ENCODE measurements at places on chromosomes 5 and 9.

DNA sequence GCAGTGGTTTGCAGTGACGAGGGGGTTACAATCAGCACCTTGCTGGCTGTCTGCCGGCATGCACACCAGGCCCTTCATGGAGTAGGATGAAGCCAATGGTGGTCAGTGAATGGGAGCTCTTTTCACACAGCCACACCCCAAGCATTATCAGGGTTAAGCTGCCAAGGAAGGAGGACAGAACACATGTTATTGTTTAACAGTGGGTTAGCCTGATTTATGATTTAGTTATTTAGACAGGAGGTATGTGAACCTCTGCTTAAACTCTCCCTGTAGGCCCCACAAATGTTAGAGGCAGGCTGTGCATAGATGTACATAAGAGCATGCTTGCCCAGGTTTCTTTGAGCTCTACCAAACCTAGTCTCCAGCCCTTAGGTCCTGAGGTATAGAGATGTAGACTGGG, 262.9 kb downstream of the SPOCK1 start:
- DNase-seq: no peak

- DNase-seq: no peak
Measured at GRCh38 chr5:149581931-149582768, 852 bp downstream of the ARHGEF37 start.

- DNase-seq: no peak
Measured at GRCh38 chr5:171573451-171574225, 154.2 kb downstream of the FGF18 start.

DNA sequence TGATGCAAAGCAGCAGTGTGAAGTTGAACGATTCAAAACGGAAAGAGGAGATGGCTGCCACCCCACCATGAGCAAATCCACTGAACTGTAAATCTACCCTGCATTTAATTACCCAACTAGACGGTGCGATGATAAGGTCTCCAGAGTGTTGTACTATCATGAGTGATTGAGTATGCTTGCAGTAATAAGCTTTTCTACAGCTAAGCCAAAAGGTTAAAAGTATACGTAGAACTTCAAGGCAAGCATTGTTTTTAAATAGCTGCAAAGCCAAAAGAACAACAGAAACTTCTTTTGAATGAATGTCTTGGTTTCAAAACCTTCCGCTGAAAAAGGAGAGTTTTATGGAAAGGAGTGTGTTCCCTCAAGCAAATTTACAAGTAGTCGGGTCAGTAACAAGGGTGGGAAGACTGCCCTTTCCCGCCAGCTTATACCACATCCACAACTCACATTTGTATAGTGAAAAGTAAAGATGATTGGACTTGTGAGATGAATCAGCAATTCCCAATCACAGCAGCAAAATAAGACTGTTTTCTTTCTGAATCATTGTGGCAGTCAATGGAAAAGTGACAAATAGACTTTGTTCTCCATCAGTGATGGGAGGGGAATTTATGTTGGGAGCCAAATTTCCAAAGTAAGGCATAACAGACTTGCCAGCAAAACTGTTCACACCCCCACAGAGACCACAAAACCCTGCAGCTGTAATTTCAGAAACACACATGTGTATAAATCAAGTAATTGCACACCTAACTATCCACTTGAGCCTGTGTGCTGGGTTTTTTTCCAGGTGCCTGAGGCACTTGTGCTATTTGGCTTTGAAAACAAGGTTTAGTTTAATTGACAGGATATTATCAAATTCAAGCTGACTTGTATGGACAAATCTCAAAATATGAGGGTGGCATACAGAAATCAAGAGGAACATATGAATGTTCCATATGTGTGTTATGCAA, 407.7 kb upstream of the GRAMD2B start:
- peak; percentile 11 for DNase-seq

- no peak for DNase-seq
Measured at GRCh38 chr5:151048526-151048925, 28.1 kb downstream of the GPX3 start.

DNA sequence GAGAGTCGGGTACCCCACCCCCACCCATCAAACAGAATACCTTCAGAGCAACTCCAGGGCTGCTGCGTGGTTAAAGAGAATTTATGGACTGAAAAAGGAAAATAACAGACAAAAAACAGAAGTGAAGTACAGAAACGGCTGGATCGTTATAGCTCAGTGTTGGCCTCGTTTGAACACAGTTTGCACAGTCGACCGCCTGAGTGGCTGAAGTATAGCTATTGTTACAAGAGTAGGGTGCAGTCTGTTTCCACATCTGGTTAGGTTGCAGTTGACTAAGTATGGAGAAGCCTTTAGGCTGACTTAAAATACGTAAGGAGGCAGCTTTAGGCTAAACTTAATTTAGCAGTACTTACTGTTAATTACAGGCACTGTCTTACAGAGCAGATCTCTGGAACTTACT, 121.2 kb downstream of the GCNT1 start:
- no peak for DNase-seq

- DNase-seq: peak; percentile 20
Measured at GRCh38 chr9:120043448-120043847, 536.5 kb downstream of the CDK5RAP2 start.

DNA sequence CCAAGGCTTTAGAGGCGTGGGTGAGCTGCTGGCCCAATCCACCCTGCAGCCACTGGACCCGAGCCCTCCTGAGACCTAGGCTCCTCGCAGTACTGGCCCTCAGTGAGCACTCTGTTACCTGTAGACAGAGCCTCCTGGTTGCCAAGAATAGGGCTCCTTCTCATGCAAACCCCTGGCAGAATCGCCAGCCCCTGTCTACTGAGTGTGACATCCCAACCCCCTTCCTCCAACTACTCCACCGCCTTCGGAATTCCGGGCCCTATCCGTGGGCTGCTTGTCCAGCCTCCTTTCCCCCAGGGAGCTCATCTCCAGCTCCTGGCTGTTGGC, 23.8 kb upstream of the COL5A1 start:
- no peak for DNase-seq

DNA sequence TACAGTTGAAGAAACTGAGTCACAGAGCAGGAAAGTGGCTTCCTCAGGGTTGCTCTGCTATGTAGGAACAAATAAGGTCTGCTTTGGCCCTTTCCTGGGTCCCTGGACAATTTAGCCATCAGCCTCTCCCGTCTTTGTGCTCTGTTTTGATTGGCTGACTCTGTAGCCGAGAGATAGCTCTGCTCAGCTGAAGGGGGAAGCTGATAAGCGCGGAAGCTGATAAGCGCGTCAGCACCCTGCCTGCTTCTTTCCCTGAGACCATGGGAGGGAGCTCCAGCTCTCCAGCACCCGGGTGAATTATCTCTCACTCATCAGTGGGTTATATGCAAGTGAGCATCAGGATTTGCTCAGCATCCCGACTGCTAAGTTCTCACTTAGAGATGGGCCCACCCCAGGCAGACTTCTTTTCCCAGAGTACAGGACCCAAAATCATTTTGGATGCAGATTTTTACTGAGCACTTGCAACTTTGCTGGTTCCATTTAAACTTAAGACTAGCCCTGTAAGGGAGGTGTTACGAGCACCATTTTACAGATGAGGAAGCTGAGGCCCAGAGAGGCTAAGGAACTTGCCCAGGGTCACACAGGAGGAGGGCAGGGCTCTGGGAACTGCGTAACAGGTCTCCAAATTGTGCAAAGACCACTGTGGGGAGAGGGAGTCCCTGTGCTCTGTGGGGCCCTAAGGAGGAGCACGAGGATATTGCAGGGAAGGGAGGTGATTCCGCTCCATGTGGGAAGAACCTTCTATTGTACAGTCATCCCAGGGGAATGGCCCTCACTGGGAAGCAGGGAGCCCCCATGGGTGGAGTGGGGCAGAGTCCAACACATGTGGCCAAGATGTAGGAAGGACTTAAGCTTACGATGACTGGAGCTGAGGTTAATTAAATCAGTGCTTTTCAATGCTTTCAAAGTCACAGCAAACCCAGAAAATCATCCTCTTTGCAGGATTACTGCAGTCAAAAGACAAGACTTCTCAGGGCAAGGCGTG, 83.7 kb upstream of the ORM1 start:
- DNase-seq: no peak

DNA sequence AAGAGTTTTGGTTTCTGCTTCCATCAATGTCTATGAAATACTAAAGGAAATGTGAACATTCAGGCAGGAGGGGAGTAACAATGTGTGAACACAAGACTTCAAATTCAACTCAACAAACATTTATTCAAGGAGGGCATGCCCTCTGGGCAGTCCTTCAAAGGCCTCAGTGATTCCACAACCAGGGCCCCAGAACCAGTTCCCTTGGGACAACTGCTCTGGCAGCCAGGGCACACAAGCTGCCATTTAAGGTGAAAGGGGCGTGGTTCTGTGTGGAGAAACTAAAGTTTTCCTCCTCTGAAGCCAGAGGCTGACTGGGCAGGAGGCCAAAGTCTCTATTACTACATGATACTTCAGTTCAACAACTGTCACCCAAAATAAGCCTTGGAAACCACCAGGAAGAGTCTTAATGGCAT, 3.2 kb downstream of the RBM18 start:
- DNase-seq: no peak

DNA sequence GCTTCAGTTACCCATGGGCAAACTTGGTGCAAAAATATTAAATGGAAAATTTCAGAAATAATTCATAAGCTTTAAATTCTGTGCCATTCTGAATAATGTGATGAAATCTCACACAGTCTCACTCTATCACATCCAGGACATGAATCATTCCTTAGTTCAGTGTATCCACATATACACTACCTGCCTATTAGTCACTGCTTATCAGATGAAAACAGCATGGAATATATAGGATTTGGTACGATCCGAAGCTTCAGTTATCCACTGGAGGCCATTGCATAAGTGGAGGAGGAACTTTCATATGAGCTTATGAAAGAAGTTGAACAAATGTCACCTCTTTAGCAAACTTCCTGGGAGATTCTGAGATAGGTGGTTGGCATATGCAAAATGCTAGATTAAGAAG, 64.2 kb downstream of the GAPVD1 start:
- no peak for DNase-seq

Data from urothelium cell line (cell line).